ENCODE measurements at places on chromosomes 13 and 19. TPM values are rescaled to one million over a fixed set of nuclear protein-coding genes. Genes with fewer than 3 reads are reported as not detected.

KIRREL2 gene
- total RNA-seq = 0.41 TPM

TFDP1 gene
- 32.2 TPM for total RNA-seq

DMPK gene
- 13.9 TPM for total RNA-seq

ZNF540 gene
- 21.6 TPM for total RNA-seq

THSD8 gene
- 0.82 TPM for total RNA-seq

ABCA7 gene
- total RNA-seq = 2.0 TPM

AMER2 gene
- 143 TPM for total RNA-seq

ZNF428 gene
- 157 TPM for total RNA-seq

ZNF607 gene
- 23.6 TPM for total RNA-seq

CLDND2 gene
- not detected for total RNA-seq

ALOX5AP gene
- total RNA-seq = 2.0 TPM

ZNF615 gene
- 26.5 TPM for total RNA-seq

CPB2 gene
- total RNA-seq = not detected

PSG1 gene
- total RNA-seq = not detected

KASH5 gene
- total RNA-seq = not detected

ISYNA1 gene
- 62.8 TPM for total RNA-seq

LRG1 gene
- total RNA-seq = under 0.01 TPM

ZNF234 gene
- 30.6 TPM for total RNA-seq

OR7C1 gene
- total RNA-seq = not detected

CGB2 gene
- total RNA-seq = not detected

VSTM2B gene
- 28.9 TPM for total RNA-seq

PPFIA3 gene
- total RNA-seq = 47.7 TPM

LIPE gene
- 10.2 TPM for total RNA-seq

ITPKC gene
- total RNA-seq = 5.7 TPM

SERPINE3 gene
- 0.41 TPM for total RNA-seq

FFAR3 gene
- total RNA-seq = not detected

MYO16 gene
- 95.0 TPM for total RNA-seq

POU4F1 gene
- under 0.01 TPM for total RNA-seq

BEST2 gene
- total RNA-seq = not detected

USHBP1 gene
- total RNA-seq = 0.82 TPM

ADAT3 gene
- total RNA-seq = 1.2 TPM

DMKN gene
- under 0.01 TPM for total RNA-seq

CEACAM19 gene
- 0.82 TPM for total RNA-seq

PNMA8B gene
- 17.1 TPM for total RNA-seq

WDR62 gene
- total RNA-seq = 0.82 TPM

EXOC3L2 gene
- not detected for total RNA-seq

OR7D2 gene
- total RNA-seq = not detected

FPR1 gene
- 4.5 TPM for total RNA-seq

MAMSTR gene
- 0.41 TPM for total RNA-seq

IZUMO1 gene
- not detected for total RNA-seq

CGB5 gene
- total RNA-seq = not detected

PEAK3 gene
- total RNA-seq = under 0.01 TPM

VSTM1 gene
- not detected for total RNA-seq

FBXL12 gene
- total RNA-seq = 6.5 TPM

TEX101 gene
- total RNA-seq = not detected

COX6B2 gene
- under 0.01 TPM for total RNA-seq

CACNA1A gene
- total RNA-seq = 39.5 TPM

GRIN3B gene
- under 0.01 TPM for total RNA-seq

DIAPH3 gene
- 5.3 TPM for total RNA-seq

CGB3 gene
- not detected for total RNA-seq

PLVAP gene
- under 0.01 TPM for total RNA-seq
